Activated naive CD8-positive, alpha-beta T cell treated with anti-CD3 and anti-CD28 coated beads, Interleukin-2, amount 50 U/mL, for 24 hours (primary cell): ENCODE measurements at places on chromosomes 12 and 14.

DNA sequence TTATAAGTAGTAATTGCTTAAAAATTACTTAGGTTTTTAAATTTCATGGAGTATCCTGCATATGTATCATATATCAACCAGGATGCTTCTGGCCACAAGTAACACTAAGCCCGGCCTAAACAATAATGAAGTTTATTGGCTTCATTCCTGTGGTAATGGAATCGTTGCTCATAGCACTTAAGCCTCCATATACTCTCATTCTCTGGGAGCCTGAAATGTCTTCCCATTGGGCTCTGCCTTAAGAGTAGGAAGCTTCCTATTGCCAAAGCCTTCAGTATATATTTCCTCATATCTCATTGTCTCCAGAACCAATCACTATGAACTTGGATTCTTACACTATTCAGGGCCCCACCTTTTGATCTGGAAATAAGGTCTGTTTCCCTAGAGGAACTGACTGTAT lies 83.8 kb upstream of the DNM1L start:
- DNase-seq, result no peak
- peaks cover 2% of the 10 kb centered on the region for H3K4me1 ChIP-seq
- H3K27ac ChIP-seq, result no peak overlapping the region
- H3K4me3 ChIP-seq, result no peak overlapping the region
- no peaks in the 10 kb centered on the region for H3K27me3 ChIP-seq

- peaks cover 33% of the 10 kb centered on the region for H3K4me1 ChIP-seq
- no peak overlapping the region for H3K27ac ChIP-seq
- H3K27me3 ChIP-seq, result peaks cover 80% of the 10 kb centered on the region
- no peak overlapping the region for H3K4me3 ChIP-seq
- H3K36me3 ChIP-seq, result peaks cover 21% of the 10 kb centered on the region
Observed at GRCh38 chr14:37597538-37597913, 2.1 kb downstream of the TTC6 start.

- peaks cover 3% of the 10 kb centered on the region for H3K36me3 ChIP-seq
- peak overlapping the region; percentile 97 for H3K4me3 ChIP-seq
- H3K4me1 ChIP-seq, result peaks cover 20% of the 10 kb centered on the region
- no peak for DNase-seq
- peak overlapping the region; percentile 59 for H3K27ac ChIP-seq
Observed at GRCh38 chr12:121713257-121713777, 765 bp downstream of the TMEM120B start.

DNA sequence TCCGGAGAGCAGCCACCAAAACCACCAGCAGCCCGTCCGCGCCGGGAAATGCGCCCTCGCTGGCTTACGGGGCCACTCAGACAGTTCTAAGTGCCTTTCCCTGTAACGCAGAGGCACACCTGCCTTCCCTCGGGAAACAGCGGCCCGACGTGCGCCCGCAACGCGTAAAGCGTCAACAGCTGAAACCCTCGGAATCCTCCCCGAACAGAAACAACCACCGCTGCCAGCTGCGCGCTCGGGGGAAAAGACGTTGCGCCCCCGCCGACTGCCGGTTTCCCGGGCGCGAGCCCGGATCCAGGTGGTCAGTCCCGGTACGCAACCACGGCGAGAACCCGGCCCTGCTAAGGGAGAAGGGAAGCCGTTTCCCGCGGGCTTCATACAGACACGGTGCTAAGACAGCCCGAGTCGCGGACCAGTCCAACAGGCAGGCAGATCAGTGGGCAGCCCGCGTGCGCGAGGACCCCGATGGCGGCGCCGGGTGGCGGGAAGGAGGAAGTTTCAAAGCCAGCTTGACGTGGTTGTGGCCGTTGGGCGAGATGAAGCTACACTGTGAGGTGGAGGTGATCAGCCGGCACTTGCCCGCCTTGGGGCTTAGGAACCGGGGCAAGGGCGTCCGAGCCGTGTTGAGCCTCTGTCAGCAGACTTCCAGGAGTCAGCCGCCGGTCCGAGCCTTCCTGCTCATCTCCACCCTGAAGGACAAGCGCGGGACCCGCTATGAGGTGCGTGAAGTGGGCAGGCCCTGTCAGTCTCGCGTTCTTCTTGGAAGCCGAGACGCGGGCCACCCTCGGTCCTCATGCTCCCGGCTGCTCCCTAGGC lies at the start of gene LRR1:
LRR1 (plus strand) TSS at position 456 of the 816 bp plus-strand sequence; CDS start at position 537, 81 bp downstream.
- no peaks in the 10 kb centered on the region for H3K27me3 ChIP-seq
- peaks cover 30% of the 10 kb centered on the region for H3K4me1 ChIP-seq
- H3K27ac ChIP-seq, result peak within 1 kb of the TSS; percentile 98
- peak within 1 kb of the TSS; percentile 99 for H3K4me3 ChIP-seq
- peak; percentile 90 for DNase-seq

GRCh38 chr12:52699373-52699772 lies 4.0 kb downstream of the KRT77 start:
- no peaks in the 10 kb centered on the region for H3K36me3 ChIP-seq
- H3K4me1 ChIP-seq, result no peaks in the 10 kb centered on the region
- no peak overlapping the region for H3K4me3 ChIP-seq
- no peak for DNase-seq
- no peak overlapping the region for H3K27ac ChIP-seq

- peak overlapping the region; percentile 42 for H3K27ac ChIP-seq
- peaks cover 3% of the 10 kb centered on the region for H3K36me3 ChIP-seq
- peaks cover 80% of the 10 kb centered on the region for H3K4me1 ChIP-seq
- no peak for DNase-seq
- H3K27me3 ChIP-seq, result peaks cover 2% of the 10 kb centered on the region
- H3K4me3 ChIP-seq, result no peak overlapping the region
Observed at GRCh38 chr12:104669089-104669721, 212.5 kb downstream of the CHST11 start.

GRCh38 chr14:70576891-70577290 lies 23.6 kb downstream of the MED6 start:
- H3K4me3 ChIP-seq, result no peak overlapping the region
- H3K27ac ChIP-seq, result no peak overlapping the region

GRCh38 chr14:93824518-93825234 lies 36.4 kb upstream of the PRIMA1 start:
- H3K4me3 ChIP-seq, result no peak overlapping the region
- no peaks in the 10 kb centered on the region for H3K4me1 ChIP-seq
- peaks cover 9% of the 10 kb centered on the region for H3K27me3 ChIP-seq
- no peaks in the 10 kb centered on the region for H3K36me3 ChIP-seq

GRCh38 chr12:121424624-121424975 lies 24.7 kb downstream of the RNF34 start:
- peaks cover 4% of the 10 kb centered on the region for H3K4me1 ChIP-seq
- H3K27me3 ChIP-seq, result no peaks in the 10 kb centered on the region
- DNase-seq, result no peak
- peaks cover 74% of the 10 kb centered on the region for H3K36me3 ChIP-seq

DNA sequence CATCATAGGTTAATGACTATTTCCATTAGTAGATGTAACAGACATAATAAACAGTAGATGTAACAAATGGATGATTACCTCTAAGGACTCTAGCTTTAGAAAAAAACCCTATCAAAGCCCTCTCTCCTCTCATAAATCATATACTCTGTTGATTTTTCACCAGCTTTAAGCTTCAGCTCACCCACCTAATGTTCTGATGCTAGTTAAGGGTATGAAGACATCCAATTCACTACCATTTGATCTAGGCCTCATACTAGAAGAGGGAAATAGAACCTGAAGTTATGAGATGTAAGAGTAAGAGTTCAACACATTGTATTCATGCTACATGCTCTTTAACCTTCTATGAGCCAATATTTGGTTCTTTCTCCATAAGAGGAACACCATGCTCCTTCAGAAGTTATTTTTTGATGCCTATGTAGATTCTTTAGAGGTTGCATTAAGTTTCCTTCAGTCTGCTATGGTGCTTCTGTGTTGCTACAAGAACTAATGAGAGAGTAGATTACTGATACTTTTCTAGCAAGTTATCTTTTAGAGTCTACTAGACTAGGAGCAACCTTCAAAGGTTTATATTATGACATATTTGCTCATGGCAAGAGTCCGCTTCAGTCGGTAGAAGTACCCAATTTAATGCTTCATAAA lies 16.0 kb downstream of the A2M start:
- no peaks in the 10 kb centered on the region for H3K36me3 ChIP-seq
- DNase-seq, result no peak
- no peaks in the 10 kb centered on the region for H3K27me3 ChIP-seq
- H3K4me1 ChIP-seq, result peaks cover 10% of the 10 kb centered on the region

GRCh38 chr12:110676171-110676570 lies 12.7 kb downstream of the HVCN1 start:
- H3K27ac ChIP-seq, result no peak overlapping the region
- no peaks in the 10 kb centered on the region for H3K27me3 ChIP-seq
- no peak overlapping the region for H3K4me3 ChIP-seq
- peaks cover 30% of the 10 kb centered on the region for H3K36me3 ChIP-seq

DNA sequence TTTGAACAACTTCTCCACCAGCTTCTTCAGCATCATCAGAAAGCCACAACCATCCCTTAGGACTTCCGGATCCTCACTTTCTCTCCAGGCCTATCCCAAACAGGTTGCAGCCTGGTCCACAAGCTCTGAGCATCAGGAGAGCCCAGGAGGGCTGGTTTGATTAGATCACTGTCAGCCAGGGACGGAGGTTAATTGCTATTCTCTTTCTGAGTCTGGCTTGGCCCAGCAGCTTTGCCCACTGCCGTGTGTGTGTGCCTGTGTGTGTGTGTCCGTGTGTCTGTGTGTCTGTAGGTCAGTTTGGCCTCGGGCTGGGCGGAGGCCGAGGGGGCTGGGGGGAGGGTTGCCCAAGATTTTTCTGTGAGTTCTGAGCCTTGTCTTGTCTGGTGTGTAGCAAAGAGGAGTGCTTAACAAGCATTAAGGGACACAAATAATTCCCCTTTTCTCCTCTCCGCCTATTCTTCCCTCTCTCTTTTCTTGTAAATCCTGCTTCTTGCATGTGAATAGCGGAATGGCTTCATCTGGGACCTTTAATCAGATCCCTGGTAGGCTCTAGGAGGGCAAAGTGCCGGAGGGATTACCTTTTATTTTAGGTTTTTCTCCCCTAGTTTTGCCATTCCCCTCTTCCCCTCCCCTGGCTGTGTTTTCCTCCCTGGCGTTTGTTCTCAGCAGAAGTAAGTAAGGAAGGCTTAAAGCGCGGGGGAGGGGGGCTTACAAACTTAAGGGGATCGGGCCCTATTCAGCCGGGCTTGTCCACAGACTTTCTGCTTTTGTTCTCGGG lies 138.2 kb upstream of the LHX5 start:
- H3K36me3 ChIP-seq, result peaks cover 1% of the 10 kb centered on the region
- no peak for DNase-seq
- peaks cover 53% of the 10 kb centered on the region for H3K27me3 ChIP-seq
- no peak overlapping the region for H3K27ac ChIP-seq
- no peaks in the 10 kb centered on the region for H3K4me1 ChIP-seq

DNA sequence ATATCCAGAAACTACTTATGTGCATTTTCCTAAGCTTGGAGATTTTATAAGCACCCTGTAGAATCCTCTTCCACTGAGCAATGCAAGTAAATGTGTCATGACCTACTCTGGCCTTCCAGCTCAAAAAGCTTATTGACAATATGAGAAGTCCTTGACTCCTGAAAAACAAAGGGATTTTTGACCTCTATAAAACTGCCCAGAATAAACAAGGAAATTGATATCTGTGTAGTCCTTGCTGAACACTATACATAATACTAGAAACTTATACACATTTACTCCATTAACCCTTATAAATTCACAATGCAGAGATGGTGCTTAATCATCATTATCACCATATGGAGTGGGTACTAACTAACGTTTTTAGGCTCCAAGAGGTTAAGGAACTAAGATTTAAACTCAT lies 197.4 kb upstream of the KRR1 start:
- no peak overlapping the region for H3K27ac ChIP-seq
- H3K4me3 ChIP-seq, result no peak overlapping the region
- no peaks in the 10 kb centered on the region for H3K27me3 ChIP-seq
- H3K4me1 ChIP-seq, result peaks cover 13% of the 10 kb centered on the region
- no peaks in the 10 kb centered on the region for H3K36me3 ChIP-seq
- DNase-seq, result no peak
